ENCODE measurements at places on chromosomes 16 and 17.

GRCh38 chr16:59783191-59783590 lies 1049.1 kb upstream of the GOT2 start:
- no peak for DNase-seq

GRCh38 chr16:54253118-54253517 lies 33.5 kb downstream of the IRX3 start:
- no peak for DNase-seq

DNA sequence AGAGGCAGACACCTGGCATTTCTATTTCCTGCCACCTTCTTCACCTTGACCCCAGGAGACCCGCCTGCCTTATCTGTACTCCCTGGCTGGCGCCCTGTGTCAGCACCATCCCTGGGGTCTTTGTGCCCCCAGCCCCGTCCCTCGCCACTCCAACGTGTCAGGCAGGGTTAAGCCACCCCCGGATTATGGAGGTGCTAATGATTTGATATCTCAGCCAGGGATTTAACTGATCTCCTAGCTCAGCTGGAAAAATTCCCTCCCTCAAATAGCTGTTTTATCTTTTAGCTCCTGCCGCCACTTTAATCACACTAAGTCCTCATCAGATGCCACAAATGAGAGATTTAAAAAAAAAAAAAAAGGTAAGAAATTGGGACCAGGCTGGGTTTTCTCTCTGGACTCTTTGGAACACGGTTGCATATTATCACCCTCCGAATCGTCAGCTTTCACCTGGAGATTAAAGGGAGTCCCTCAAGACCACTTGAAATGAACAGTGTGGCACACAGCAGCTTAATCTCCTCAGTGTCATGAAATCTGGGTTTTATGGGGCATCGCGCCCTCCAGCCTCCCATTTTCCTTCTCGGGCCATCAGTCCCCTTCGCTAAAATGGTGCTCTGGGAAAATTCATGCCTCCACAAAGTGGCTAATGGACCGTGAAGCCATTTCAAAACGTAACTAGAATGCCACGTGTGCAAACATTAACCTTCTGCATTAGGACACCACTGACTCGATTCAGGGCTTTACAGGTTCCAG lies 26.2 kb upstream of the WFDC1 start:
- DNase-seq, result no peak

DNA sequence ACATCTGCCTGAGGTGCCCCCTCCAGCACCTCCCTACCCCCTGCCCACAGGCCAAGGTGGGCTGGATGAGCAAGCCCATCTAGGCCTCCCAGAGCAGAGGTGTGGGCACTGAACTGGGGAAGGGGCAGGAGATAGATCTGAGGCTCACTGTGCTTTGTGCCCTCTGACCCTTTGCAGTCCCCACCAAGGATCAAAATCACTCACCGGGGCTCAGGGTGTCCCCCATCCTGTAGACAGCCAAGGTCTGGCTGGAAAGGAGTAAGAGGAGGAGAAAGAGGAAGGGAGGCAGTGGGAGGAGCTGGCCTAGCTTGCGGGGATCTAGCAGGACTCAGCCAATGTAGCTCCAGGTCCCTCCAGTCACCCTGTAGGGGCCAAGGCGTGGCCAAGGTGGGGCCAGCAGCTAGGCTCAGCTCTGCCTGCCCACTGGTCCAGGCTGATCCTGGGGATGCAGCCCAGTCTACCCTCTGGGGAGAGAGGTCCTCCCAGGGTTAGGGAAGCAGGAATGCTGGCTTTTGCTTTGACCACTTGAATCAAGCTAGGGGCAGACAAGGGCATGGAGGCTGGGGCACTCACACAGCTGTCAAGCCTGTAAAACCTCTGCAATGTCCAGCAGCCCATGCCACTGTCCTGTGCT lies 1.8 kb downstream of the SLC12A4 start:
- DNase-seq, result no peak

- no peak for DNase-seq
Measured at GRCh38 chr16:65786916-65787315, 579.6 kb upstream of the CDH5 start.

- no peak for DNase-seq
Measured at GRCh38 chr16:9380221-9380620, 288.8 kb downstream of the HAPSTR1 start.

- no peak for DNase-seq
Measured at GRCh38 chr17:67018471-67019434, 25.6 kb upstream of the CACNG1 start.

DNA sequence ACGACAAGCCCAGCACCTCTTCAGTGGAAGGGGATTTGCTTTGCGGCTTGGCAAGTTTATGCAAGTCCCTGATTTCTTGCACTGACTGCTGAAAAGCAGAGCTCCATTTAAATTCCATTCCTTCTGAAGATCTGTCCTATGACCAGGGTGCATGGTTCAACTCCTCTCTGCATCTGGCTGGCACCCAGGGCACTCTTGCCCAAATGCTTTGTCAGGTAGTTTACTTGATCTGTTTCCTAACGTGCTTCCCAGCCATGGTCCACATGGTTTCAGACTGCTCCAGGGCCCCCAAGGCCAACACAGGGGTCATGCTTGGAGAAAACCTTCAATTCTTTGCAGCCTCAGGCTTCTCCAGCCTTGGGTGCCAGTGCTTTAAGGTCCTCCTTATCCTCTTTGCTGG lies 11.2 kb upstream of the HP start:
- no peak for DNase-seq

DNA sequence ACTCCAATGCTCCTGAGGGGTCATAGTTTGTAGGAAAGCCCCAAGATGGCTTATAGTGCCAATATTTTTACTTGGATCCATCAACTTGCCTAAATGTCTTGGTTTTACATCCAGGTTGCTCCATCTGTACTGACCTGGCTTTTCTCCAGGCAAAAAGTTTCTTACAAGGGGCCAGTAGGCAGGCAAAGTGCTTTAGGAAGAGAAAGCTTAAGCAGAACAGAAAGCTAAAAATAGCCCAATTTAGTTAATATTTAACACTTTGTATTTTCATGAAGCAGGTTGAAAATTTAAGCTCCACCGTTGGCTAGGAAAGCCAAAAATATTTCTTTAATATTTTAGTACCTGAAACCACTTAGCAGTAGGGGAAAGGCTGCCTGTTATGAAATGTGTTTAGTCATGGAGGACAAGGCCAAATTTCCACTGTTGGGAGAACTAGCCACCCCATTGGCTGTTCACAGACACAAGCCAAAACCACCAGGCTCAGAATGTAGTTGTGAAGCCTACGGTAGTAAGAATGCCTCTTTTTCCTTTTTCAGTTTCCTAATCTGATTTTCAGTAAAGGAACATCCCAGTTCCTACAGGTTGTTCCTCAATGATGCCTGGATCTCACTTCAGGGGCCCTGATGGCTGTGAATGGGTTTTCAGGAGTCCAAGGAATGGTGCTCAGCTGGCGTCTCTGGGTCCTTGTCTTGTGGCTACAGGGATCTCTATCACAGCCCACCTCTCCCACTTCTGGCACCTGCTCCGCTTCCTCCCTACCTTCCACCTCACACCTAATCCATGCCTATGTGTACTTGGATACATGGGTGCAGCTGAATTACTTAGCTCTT lies 324.8 kb downstream of the PMP22 start:
- DNase-seq, result no peak

All from stimulated activated CD4-positive, alpha-beta T cell treated with anti-CD3 and anti-CD28 coated beads, Interleukin-12 subunit alpha, Interleukin-12 subunit beta, amount 100 ng/mL, for 48 hours (primary cell).